ENCODE measurements at places on chromosomes 13 and 19.
A peak's percentile ranks its signal among the peaks of the same experiment; 100 is the strongest.

DNA sequence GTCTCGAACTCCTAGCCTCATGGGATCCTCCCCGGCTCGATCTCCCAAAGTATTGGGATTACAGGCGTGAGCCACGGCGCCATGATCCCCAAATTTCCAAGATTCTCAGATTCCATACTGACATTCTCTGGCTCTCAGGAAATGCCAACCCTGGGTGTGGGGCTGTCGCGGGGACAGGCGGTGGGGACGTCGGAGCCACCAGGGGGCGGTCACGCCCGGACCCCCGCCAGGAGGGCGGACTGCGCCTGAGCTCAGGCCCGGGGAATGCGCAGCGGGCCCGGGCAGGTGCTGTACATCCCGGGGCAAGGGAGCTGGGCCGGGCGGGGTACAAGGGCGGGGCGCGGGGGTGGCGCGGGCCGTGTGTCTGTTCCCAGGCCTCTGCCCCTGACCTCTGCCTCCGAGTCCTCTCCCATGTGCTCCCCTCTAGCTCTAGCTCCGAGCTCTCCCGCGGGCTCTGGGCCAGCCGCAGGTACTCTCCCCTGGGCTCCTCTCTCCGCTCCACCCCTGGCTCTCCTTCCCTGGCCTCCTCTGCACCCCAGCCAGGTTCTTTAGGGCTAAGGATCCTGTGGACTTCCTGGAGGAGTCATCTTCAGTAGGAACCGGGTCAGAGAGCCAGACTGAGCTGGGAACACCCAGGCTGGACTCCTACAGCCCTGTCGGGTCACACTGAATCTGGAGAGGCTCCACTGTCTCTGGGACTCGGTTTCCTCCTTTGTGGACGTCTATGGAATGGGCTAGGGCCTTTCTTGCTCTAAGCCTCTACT is 2.4 kb downstream of the PPP1R13L start:
- DNase-seq, result no peak

- DNase-seq, result no peak
These were observed 47.9 kb upstream of the SIAH3 start for GRCh38 chr13:45899406-45899805.

DNA sequence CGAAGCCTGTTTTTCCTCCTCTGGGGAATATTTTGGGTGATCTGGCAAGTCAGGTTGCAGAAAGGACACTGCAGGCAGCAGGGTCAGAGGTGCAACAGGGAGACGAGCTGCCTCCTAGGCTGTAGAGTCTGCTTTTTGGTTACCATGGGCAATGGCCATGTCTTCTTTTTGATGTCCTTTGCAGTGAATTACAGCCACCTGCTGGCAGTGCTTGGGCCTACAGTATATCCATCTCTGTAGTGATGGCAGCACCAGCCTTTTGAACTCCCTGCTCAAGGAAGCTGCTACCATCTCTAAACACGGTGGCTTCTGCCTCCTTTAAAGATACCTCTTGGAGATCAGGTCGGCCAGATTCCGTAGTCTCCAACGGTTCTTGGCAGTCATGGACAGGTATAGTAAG is 73.9 kb downstream of the WTIP start:
- no peak for DNase-seq

GRCh38 chr13:94312511-94313216 is 166.8 kb downstream of the DCT start:
- DNase-seq, result peak; percentile 14

DNA sequence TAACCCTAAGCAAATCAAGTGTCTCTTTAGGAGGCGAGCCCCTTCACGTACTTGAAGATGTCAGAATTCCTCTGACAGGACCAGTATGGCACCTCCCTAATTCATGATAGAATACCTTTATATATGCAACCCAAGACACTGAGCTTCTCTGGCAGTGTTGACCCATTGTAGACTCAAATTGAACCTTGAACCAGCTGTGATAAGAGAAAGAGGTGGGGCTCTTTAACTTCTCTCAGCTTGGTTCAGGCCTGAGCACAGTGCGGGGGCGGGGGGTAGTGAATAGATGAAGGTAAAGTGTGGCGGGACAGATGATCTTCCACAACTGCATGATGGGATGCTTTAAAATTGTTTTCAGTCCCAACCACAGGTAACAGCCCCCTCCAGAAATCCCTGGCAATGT is 12.1 kb downstream of the MBNL2 start:
- no peak for DNase-seq

- no peak for DNase-seq
These were observed 2.2 kb downstream of the ZNF787 start for GRCh38 chr19:56118666-56119581.

- no peak for DNase-seq
These were observed 8.3 kb upstream of the METTL21C start for GRCh38 chr13:102702965-102703725.

GRCh38 chr13:105906746-105907145 is 628.7 kb downstream of the EFNB2 start:
- DNase-seq, result no peak

GRCh38 chr19:5877427-5877826 is 7.1 kb upstream of the FUT5 start:
- no peak for DNase-seq

DNA sequence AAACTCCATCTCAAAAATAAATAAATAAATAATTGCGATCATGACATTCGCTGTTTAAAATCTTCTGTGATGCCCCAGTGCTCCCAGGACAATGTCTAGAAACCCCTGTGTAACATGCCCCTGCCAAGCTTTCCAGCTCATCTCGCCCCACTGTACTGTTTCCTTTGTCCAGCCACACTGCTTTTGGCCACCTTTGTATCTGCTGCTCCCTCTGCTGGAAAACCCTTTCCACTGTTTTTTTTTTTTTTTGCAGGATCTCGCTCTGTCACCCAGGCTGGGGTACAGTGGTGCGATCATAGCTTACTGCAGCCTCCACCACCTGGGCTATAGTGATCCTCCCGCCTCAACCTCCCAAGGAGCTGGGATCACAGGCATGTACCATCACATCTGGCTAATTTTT is 7.5 kb downstream of the PLAUR start:
- DNase-seq, result no peak
